CD4-positive, alpha-beta T cell (primary cell): ENCODE measurements at places on chromosomes 4 and X. TPM values are rescaled to one million over a fixed set of nuclear protein-coding genes. Genes with fewer than 3 reads are reported as not detected.

The GPRASP3 gene
- total RNA-seq: 1.5 TPM

The CACNA1F gene
- total RNA-seq: 1.2 TPM

The CENPVL2 gene
- not detected for total RNA-seq

The PDK3 gene
- total RNA-seq: 12.6 TPM

The RPS6KA6 gene
- total RNA-seq: not detected

The IL21 gene
- total RNA-seq: 0.14 TPM

The GYPB gene
- not detected for total RNA-seq

The ZNF732 gene
- total RNA-seq: not detected

The PARM1 gene
- 0.05 TPM for total RNA-seq

DNA sequence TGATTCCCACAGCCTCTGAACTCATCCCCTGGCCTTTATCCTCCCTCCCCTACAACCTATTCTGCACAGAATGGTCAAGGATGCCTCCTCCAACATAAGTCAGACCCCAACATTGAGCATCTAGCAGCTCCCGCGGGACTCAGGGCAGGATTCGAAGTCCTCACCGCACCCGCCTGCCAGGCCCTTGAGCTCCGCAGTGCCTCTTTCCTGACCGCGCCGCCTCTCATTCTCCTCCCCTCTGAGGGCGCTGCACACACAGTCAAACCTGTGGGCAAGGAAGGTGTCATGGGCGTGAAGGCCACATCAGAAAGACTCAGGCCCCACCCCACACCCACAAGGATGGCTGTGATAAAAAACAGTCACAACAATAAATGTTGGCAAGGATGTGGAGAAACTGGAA is 84.1 kb downstream of the CPZ start:
- H3K36me3 ChIP-seq: no peaks in the 10 kb centered on the region
- DNase-seq: no peak
- no peak overlapping the region for H3K4me3 ChIP-seq
- no peaks in the 10 kb centered on the region for H3K27me3 ChIP-seq

- DNase-seq: no peak
- no peaks in the 10 kb centered on the region for H3K27me3 ChIP-seq
- no peak overlapping the region for H3K4me3 ChIP-seq
- H3K4me1 ChIP-seq: no peaks in the 10 kb centered on the region
- H3K36me3 ChIP-seq: no peaks in the 10 kb centered on the region
Observed at GRCh38 chr4:86129546-86129945, 230.3 kb downstream of the MAPK10 start.

DNA sequence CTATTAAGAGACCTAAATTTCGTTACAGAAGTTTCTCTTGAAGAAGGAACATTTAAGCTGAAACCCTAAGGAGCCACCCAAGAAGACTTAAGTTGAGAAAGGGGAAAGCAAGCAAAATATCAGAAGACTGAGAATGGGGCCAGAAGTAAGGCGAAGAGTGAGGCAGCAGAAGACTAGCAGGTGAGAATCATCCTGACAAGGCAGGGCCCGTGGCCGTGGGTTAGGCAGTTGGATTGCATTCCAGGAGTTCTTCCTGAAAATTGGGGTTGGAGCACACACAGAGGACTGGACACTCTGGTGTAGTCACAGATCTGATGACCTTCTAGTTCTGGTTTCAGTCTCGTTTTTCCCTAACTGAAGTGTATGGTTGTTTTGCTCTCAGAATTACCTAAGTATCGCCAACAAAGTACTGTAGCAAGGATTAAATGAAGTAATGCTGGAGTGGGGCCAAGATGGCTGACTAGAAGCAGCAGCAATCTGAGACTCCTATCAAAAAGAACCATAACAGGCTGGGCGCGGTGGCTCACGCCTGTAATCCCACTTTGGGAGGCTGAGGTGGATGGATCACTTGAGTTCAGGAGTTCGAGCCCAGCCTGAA is 94.4 kb upstream of the GUCY1A1 start:
- H3K4me1 ChIP-seq: no peaks in the 10 kb centered on the region
- no peaks in the 10 kb centered on the region for H3K27me3 ChIP-seq
- H3K36me3 ChIP-seq: no peaks in the 10 kb centered on the region
- H3K4me3 ChIP-seq: no peak overlapping the region
- no peak for DNase-seq

DNA sequence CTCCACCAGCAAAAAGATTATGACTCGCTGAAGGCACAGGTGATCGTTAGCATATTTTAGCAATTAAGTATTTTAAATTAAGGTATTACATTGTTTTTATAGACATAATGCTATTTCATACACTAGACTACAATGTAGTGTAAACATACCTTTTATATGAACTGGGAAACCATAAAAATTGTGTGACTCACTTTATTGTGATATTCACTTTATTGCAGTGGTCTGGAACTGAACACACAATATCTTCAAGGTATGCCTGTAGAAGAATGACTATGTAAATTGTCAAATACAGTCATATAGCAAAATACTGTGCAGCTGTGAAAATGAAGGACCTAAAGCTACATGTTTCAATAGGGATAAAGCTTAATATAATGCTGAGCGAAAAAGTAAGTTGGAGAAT is 26.6 kb upstream of the MAML3 start:
- no peak overlapping the region for H3K4me3 ChIP-seq
- no peak overlapping the region for H3K27ac ChIP-seq
- H3K27me3 ChIP-seq: no peaks in the 10 kb centered on the region

- peaks cover 9% of the 10 kb centered on the region for H3K36me3 ChIP-seq
- peak overlapping the region; percentile 64 for H3K4me3 ChIP-seq
- H3K27ac ChIP-seq: peak overlapping the region; percentile 72
- H3K27me3 ChIP-seq: no peaks in the 10 kb centered on the region
- peaks cover 56% of the 10 kb centered on the region for H3K4me1 ChIP-seq
- peak; percentile 19 for DNase-seq
Observed at GRCh38 chrX:153725039-153725831, 579 bp downstream of the ABCD1 start.

GRCh38 chr4:82601242-82602015 is 39.6 kb upstream of the TMEM150C start:
- no peak for DNase-seq
- H3K27ac ChIP-seq: no peak overlapping the region
- H3K4me1 ChIP-seq: no peaks in the 10 kb centered on the region
- H3K27me3 ChIP-seq: no peaks in the 10 kb centered on the region

DNA sequence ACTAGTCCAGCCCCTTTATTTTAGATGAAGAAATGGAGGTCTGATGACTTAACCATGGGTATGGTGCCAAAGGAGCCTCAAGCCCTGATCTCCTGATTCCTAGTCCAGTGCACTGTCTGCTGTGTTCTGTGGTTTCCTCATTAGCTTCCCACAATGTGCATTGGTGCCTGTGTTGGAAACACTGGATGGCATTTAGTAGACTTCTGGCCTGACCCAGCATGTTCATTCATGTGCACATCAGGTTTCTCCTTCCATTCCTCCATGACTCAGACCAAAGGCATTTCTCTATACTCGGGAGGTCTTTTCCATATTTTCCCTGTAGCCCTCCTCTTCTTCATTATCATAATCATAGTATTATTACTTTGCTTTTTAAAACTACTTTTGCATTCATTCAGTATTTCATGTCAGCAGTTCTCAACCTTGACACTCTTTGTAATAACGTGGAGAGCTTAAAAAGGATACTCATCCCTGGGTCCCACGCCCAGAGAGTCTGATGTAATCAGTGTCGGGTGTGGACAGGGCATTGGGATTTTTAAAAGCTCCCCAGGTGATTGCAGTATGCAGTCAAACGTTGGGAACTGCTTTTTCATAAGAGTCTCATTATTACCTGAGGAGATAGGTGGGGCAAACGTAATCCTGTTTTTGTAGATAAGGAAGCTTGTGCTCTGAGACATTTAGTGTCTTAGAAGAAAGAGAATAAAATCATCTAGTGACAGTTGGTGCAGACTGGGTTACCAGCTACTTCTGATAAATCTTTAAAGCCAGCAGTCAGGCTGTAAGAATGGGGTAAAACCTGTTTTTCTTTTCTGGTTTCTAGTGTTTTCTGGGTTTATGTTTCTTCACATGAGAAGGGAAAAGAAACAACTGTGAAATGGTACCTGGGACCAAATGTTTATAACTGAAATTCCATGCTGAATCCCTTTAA is 40.9 kb upstream of the XK start:
- no peak overlapping the region for H3K4me3 ChIP-seq
- no peak overlapping the region for H3K27ac ChIP-seq
- no peaks in the 10 kb centered on the region for H3K27me3 ChIP-seq
- H3K36me3 ChIP-seq: no peaks in the 10 kb centered on the region
- no peaks in the 10 kb centered on the region for H3K4me1 ChIP-seq
